ENCODE measurements at places on chromosomes 12 and 14. TPM values are rescaled to one million over a fixed set of nuclear protein-coding genes. Genes with fewer than 3 reads are reported as not detected.

- no peaks in the 10 kb centered on the region for H3K27me3 ChIP-seq
- DNase-seq = no peak
- H3K27ac ChIP-seq = peak overlapping the region; percentile 65
Observed at GRCh38 chr14:61280092-61280525, 1.0 kb downstream of the TMEM30B start.

GRCh38 chr12:95681210-95681765 lies 109.3 kb downstream of the NTN4 start:
- no peaks in the 10 kb centered on the region for H3K4me1 ChIP-seq
- no peak for DNase-seq
- H3K4me3 ChIP-seq = no peak overlapping the region
- H3K27me3 ChIP-seq = no peaks in the 10 kb centered on the region

- no peak overlapping the region for H3K4me3 ChIP-seq
- no peaks in the 10 kb centered on the region for H3K4me1 ChIP-seq
- H3K36me3 ChIP-seq = peaks cover 13% of the 10 kb centered on the region
Observed at GRCh38 chr12:68739891-68740290, 6.1 kb upstream of the SLC35E3 start.

- H3K27me3 ChIP-seq = no peaks in the 10 kb centered on the region
- peaks cover 42% of the 10 kb centered on the region for H3K4me1 ChIP-seq
- H3K27ac ChIP-seq = peak overlapping the region; percentile 60
Observed at GRCh38 chr12:123075646-123076171, 75.2 kb downstream of the PITPNM2 start.

DNA sequence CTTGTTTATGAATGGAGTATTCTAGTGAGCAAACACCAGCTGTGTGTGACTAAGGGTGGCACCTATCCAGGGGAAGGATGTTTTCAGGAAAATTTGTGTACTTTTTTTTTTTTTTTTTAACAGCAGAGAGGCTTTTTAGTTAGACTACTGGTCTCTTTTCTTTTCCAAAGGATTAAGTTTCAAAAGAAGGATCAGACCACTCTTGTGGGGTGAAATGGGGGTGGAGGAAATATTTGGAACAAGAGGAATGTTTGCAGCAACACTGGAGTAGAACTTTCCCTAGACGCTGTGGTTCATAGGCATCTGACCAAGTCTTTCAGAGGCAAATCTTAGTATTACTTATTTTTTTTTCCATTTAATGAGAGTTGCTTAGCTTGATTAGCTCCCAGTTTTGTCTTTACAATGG lies 21.1 kb downstream of the NUBPL start:
- no peaks in the 10 kb centered on the region for H3K36me3 ChIP-seq
- H3K4me1 ChIP-seq = no peaks in the 10 kb centered on the region
- no peak overlapping the region for H3K4me3 ChIP-seq

DNA sequence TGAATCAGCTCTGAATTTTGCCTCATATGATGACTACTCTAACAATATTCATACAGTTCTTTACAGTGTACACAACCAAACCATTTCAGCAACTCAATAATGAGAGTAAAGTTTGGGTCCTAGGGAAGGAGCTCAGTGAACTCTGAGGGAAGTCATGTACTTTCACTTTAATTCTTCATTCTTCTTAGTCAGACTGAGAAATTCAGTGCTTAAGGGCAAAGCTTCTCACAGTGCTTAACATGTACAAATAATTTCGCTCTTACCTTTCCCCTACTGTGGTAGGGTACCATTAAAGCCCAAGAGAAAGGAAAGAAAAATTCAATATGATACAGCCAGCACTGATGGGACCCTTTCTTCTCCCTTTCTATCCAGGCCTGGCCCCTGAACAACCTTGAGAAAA lies 435.0 kb downstream of the NELL2 start:
- no peaks in the 10 kb centered on the region for H3K36me3 ChIP-seq
- H3K4me3 ChIP-seq = no peak overlapping the region
- no peaks in the 10 kb centered on the region for H3K27me3 ChIP-seq
- H3K4me1 ChIP-seq = no peaks in the 10 kb centered on the region
- DNase-seq = no peak

Gene RNASE7
- not detected for polyA plus RNA-seq
